Stimulated activated CD8-positive, alpha-beta memory T cell treated with anti-CD3 and anti-CD28 coated beads, Interleukin-15, amount 100 ng/mL, for 24 hours (primary cell): ENCODE measurements at places on chromosomes 7 and 10.

DNA sequence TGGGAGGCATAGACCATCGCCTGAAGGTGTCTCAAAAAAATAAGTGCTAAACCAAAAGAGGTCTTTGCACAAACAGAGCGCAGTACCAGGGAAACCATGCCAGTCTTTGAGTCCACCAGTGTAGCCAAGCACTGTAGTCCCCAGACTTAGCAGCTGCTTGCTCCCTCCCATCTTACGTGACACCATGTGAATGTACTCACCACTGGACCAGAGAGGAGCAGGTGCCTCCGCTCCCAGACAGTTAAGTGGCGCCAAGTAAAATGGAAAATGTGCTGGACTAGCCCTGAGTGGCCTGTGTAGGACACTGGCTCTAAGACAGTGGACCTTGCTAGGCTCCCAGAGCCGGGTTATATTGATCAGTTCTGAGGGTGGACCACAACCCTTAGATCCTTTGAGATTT is 47.7 kb upstream of the PLEKHA1 start:
- DNase-seq = no peak

- DNase-seq = no peak
Observed at GRCh38 chr10:5481121-5481520, 18.2 kb downstream of the CALML5 start.

GRCh38 chr10:88004451-88004850 is 141.0 kb downstream of the PTEN start:
- no peak for DNase-seq

GRCh38 chr7:92092210-92092609 is 42.1 kb downstream of the CYP51A1 start:
- no peak for DNase-seq

- DNase-seq = no peak
Observed at GRCh38 chr7:30812676-30813075, 41.5 kb downstream of the MINDY4 start.
